ENCODE measurements at places on chromosomes 5 and 9.

- no peak for DNase-seq
Measured at GRCh38 chr5:130136300-130136699, 232.0 kb downstream of the CHSY3 start.

DNA sequence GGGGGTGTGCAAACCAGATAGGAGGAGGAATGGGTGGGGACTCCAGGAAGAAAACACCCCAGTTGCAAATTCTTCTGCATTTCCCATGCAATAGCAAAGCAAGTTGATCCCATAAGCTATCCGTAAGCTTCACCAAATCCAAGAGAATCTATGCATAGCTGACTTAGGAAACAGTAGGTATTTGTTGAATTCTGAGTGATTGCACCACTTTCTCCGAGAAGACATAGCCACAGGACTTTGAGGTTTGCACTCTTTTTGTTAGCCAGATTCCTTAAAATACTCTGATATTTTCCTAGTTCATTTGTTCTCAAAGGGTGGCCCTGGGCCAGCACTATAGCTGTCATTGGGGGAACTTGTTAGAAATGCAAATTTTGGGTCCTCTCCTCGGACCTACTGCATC, 271.9 kb downstream of the SLIT3 start:
- no peak for DNase-seq

DNA sequence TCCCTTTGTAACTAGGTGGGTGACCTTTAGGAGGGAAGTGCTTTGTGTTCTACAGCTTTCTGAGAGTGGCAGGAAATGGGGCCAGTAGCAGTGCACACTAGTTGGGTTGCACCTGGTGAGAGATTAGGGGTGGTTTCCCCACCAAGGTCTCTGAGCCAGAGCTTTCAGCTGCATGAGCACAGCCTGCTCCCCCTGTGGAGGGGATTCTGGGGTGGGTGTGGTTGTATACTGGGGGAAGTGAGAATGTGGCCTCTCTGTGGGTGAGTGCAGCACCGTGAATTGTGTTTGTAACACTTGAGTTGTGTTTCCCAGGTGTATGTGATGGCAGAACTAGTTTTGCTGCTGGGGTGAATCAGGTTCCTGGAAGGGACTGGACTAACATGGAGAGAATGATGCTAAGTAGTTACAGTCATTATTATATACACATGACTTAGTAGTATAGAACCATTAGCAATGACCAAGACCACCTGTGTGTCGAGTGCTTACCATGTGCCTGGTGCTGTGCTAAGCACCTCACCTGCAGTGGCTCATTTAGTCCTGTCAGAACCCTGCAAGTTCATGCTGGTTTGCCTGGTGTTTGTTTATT, 11.8 kb upstream of the CXXC5 start:
- no peak for DNase-seq

- no peak for DNase-seq
Measured at GRCh38 chr5:142295960-142296860, 28.6 kb downstream of the SPRY4 start.

DNA sequence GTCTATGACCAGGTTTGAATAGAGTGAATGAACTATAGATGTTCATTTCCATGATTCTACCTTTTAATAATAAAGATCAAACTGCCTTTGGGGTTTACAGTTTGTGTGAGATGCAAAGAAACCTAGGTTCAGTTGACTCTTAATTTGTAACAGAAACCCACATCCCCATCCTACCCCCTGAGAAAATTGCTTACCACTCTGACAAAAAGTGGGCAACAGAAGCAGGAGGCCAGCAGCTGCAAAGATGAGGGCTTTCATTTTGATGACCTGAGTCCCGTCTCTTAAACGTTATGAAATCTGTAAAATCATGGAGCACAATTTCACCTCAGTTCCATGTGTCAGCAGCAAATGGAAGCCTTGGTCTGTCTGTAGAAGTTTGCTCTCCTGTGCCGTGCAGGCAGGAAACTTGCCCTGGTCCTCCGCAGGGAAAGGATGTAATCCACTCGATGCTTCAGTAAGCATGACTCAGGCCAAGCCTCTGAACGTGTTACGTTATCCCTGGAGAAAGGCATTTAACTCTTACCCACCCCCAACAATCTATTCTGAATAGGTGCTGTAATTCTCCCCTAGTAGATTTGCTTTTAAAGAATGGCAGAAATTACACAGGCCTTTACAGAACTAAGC, at the start of gene F2RL2:
Gene F2RL2, minus strand, starts transcription at position 431 of the 624 bp plus-strand sequence. Its CDS starts 173 bp downstream, at position 258.
- no peak for DNase-seq

- DNase-seq, result no peak
Measured at GRCh38 chr5:176609724-176610434, at the start of gene GPRIN1. GPRIN1 (minus strand) TSS chr5:176610156; CDS start chr5:176599834, 10,322 bp downstream.

DNA sequence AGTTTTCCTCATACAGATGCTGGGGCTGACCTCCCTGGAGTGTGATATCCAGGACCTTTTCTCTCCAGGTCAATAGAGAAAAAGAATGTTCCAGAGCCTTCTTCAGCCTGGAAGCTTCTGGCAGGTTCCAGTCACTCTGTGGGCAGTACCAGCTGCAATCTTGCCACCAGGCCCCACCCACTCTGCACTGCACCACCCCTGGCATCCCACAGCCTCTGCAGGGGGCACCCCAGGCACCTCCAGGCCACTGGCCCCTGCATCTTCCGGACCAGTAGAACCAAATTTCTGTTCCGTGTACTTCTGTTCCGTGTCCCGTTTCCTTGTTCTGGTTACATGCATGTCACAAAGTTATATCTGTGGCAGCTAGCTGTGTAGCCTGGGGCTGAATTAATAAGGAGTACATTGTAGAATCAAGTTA, 83.3 kb upstream of the ZBTB43 start:
- no peak for DNase-seq

DNA sequence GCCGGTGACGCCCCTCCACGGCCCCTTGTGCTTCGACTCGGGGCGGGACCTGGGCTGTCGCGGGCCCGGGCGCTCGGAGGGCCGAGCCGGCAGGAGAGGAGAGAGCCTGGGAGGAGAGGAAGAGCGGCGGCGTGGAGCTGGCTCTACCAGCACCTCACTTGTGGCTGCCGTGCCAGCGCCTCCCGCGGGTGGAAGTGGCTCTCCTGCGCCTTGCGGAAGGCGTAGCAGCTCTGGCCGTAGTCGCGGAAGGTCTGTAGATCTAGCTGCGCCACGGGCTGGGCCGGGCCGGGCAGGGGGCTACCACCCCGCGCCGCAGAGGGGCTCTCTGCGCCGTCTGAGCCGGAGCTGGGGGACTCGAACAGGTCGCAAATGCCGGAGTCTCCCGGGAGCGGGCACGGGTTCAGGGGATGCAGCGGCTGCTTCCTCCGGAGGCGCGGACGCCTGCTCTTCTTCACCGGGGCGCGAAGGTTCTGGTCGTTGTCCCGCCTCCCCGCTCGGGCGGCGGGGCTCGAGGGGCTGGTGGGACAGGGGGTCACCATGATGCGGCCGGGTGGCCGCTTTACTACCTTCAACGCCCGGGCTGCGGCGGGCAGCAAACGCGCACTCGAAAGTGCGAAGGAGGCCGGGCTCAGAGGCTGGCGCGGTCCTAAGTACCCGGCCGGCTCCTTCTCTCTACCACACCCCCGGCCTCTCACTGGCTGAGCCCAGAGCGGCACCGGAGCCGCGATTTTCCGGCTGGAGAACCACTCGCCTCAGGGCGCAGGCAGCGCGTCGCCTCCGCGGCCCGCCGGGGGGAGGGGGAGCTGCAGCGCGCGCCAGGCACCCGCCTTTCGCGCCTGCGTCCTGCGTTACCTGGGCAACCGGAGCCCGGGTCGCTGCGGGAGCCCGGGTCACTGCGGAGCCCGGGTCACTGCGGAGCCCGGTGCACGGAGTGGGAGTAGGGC, at the start of gene CCNO:
Gene CCNO, minus strand, starts transcription at position 624 of the 944 bp plus-strand sequence. Its CDS starts 85 bp downstream, at position 539.
- DNase-seq, result no peak

DNA sequence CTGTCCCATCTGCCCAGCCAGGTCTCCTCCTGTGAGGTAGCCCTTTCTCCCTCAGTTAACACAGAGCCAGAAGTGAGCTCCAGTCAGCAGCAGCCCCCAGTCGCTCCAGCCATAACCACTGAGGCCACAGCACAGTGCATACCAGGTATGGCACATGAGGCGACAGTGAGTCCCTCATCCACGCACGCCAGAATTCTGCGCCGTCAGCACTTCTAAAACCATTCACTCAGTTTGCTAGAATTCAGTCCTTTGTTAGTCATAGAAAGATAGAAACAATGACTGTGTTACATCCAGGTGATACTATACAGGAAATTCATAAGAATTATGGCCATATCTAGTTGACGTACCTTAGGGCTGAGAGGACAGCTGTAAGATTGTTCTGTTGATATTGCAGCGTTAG, 88.5 kb downstream of the KIAA1958 start:
- DNase-seq, result no peak

GRCh38 chr5:120531215-120531614, 67.1 kb downstream of the PRR16 start:
- DNase-seq, result no peak

DNA sequence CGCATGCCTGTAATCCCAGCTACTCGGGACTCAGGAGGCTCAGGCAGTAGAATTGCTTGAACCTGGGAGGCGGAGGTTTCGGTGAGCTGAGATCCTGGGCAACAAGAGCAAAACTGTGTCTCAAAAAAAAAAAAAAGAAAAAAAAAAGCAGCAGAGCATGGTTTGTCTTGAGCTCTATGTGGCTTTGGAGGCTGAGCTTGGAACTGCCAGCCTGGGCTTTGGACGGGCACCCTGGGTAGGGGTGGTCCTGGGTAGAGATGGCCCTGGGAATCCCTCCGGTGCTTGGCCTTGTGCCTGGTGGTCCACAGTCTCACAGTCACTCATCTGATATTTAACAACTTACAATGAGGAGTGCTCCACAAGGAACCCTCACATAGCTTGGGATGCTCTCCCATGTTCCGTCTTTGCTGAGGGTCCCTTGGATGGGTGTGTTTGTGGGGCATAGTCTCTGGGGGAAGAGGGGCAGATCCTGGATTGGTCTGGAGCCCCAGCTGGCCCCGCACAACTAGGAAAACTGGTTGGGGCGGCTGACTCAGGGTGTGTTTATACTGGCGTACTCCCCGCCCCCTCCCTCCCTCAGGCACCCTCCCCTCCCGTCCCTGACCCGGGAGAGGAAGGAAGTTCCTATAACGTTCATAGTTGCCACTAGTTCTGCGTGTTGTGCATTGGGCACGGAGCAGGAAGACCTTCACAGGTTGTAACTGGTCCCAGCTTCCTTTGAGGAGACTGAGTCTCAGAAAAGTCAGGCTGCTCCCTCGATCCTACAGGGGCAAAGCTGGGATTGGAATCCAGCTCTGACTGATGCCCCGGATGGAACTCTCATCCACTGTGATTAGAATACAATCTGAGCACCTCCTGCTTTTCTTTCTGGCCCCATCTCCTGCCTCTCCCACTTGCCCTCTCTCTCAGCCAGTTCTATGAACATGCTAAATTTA, 11.2 kb downstream of the IER5L start:
- no peak for DNase-seq

- DNase-seq, result no peak
Measured at GRCh38 chr5:168288349-168289245, 2.8 kb upstream of the WWC1 start.

DNA sequence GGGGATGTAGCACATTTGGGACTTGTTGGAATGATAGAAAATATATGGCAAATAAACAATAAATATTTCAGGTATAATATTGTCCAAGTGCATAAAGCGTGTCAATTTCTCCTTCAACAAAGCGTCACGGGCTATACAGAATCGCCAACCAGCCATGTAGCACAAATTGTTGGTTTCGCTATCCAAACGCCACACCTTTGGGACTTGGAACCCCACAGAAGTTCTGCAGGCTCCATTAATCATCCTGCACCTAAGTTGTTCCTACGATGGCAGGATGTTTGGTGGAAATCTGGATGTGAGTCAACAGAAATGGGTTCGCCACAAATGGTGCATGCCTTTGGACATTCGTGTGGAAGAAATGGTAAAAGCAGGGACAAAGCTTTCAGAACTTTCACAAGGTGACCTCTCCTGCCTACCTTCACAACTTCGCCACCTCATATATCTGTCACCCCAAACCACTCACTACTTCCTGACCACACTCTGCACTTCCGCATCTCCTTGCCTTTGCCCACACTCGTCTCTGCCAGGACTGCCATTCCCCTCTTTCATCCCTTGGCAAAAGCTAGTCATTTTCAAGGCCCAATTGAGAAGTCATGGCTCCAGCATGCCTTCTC, 95.7 kb downstream of the LHFPL2 start:
- no peak for DNase-seq

DNA sequence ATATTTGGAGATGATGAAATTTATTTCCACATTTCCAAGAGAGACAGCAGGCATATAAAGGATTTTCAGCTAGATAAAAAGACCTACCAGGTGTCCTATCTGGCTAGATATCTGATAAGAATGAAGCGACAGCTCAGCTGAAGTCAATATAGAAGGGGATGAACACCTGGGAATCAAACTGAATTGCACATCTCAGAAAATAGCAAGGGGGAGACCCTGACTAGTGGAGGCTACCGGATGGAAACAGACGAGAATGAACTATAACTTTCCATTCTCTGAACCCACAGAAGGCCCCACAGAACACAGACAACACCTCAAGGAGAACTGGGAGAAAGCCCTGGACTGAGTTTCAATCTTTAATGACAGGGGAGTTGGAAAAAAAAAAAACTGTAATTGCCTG, 51.1 kb downstream of the CPLANE1 start:
- no peak for DNase-seq

DNA sequence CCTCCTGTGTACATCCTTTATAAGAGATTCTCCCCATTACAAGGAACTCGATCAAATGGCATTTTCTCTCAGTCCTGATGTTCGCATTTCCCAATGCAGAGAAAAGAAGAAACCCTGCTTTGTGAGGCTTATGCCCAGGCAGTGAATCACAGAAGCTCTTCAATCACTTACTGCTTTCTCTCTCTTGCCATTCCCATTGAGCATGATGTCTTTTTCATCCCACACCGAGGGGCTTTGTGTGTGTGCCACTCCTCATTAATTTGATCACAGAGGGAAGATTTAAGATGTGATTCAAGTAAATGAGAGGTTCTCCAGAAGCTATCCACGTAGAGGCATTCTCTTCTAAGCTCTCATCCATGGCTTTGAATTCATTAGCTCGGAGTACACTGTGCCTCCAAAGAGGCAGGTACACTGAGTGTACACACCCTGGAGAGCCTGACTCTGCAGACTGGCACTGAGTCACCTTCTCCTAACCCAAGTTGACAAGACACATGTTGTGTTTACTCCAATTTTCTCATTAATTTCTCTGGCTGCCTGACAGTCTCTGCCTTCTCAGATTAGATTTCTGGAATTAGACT, 45.4 kb downstream of the MFAP3 start:
- DNase-seq, result no peak

DNA sequence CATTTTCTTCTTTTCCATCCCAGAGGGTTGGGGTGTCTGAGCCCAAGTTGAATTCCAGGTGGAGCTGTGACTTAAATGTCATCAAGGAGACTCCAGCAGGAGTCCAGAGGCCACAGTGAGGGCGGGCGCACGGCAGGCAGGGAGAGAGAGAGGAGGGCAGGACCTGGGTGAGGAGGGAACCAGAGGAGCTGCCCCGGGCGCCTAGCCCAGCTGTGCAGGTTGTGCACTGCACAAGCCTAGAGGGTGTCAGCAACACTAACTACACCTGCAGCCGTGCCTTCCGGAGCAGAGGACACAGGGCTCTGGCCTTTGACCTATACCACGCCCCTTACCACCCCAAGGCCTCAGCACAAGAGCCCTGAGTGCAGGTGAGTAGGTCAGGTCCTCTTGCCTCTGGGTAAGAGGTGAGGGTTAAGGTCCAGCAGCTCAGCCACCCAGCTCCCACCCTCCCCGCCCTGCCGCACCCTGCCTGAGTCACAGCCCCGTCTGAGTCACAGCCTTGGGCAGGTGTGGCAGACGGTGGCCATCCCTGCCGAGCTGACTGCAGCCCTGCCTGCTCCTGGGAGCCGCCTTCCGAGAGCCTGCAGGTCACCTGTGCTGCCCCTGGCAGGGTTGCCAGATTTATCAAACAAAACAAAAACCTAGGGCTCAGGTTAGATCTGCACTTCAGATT, 6.4 kb upstream of the AGPAT2 start:
- no peak for DNase-seq

GRCh38 chr9:19698960-19699359, 89.9 kb downstream of the SLC24A2 start:
- DNase-seq, result no peak

Data from stimulated activated CD8-positive, alpha-beta memory T cell treated with anti-CD3 and anti-CD28 coated beads, Interleukin-7, amount 100 ng/mL, for 1 hour (primary cell).